NCI-H345 (cell line): ENCODE measurements at places on chromosomes 11 and 22.

DNA sequence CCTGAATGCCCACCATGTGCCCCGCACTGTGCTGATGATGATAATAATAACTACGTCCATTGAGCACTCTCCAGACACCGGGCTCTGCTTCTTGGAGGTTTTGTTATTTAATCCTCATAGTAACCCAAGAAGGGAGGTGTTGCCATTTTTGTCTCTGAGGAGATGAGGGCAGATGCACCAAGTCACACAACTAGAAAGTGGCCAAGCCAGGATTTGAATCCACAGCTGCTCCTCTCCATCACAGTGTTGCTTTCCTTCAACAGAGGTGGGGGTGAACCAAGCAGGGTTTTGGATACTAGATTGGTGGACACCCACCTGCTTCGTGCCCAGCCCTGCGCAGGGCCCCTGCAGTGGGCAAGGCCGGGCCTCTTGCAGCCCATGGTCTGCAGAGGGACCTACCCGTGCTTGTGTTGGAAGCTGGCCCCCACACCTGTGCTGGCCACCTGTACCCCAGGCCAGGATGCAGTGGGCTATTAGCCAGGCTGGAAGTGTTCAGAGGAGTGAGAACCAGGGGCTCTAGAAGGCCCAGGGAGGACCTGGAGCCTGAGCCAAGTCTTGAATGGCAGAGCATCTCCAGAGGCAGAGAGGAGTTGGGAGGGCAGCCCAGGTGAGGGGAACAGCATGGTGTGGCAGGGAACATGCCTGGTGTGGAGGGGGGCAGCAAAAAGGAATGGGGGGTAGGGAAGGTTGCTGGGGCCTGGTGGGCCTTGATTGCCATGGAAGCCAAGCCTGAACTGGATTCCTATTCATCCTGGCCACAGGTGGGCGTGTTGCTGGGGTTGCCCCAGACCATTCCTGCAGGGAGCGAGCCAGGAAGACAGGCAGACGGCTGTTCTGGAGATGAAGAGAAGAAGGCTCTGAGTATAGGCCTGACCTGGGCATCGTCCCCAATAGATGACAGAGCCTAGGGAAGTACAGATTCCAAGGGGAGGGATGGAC is 2.7 kb upstream of the DPP3 start:
- no peak for DNase-seq

DNA sequence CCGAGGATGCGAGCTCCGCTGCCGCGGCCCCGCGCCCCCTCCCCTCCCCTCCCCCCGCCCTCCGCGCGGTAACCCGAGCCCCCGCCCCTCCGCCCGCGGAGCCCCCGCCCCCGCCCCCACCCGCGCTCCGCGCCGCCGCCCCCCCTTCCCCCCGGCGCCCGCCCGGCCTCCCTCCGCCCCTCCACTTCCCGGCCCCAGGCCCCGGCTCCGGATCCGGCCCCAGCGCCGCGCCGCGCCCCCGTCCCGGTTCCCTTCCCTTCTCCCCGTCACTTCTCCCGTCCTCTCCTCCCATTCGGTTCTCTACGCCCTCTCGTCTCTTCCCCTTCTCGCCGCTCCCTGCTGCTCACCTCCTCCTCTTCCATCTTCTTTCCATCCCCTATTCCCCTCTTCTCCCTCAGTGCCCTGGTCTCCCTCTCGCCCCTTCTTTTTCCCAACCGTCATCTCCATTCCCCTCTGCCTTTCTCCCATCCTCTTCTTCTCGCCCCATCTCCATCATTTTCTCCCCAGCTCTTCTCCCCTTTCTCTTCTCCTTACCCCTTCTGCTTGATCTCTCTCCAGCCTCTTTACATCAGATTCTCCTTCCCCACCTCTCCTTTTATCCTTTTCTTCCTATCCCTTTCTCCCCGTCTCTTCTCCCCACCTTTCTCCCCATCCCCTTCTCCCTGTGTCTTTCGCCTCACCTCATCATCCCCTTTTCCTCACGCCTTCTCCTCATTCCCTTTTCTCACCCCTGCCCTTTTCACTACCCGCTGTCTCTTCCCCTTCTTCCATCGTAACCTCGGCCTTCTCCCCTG is at the start of gene DCHS1:
Gene DCHS1, minus strand, starts transcription at position 20 of the 794 bp plus-strand sequence. CDS start 14,196 bp downstream, outside the sequence.
- DNase-seq, result peak; percentile 30

- no peak for DNase-seq
Measured at GRCh38 chr11:9001736-9002135, 2.1 kb downstream of the NRIP3 start.

DNA sequence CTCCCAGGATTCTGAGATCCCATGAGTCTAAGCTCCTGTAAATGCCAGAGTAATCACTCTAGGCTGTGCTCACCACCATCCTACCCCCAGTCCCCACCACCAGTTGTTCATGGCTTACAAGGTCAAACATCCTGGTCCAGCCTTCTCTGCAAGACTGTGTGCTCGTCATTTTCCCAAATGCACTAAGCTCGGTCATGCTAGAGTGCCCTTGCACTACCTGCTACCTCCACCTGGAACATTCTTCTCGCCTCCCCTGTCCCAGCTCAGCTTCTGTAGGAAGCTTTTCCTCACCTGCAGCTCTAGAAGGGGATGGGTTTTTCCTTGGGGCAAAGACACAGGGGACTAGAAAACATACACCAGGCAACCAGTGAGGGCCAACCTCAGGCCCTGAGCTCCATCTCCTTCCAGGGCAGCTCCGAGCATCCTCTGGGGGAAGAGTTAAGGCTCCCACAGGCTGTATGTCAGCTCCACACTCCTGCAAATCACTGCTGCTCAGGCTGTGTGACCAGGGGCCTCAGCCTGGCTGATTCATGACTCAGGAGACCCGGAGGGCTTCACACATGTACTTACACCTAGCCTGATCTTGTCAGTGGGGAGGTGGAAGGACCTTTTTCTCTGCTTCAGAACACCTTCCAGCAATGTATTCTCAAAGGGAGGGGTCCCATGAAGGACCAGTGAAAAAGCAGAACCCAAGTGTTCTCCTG is 37.2 kb upstream of the CSNK2A3 start:
- DNase-seq, result no peak

GRCh38 chr22:43782448-43782847 is 29.7 kb downstream of the EFCAB6 start:
- no peak for DNase-seq
